ENCODE measurements at places on chromosomes 3 and 15.
A peak's percentile ranks its signal among the peaks of the same experiment; 100 is the strongest.

GRCh38 chr3:115108614-115109013 is 38.5 kb downstream of the ZBTB20 start:
- no peak for DNase-seq

DNA sequence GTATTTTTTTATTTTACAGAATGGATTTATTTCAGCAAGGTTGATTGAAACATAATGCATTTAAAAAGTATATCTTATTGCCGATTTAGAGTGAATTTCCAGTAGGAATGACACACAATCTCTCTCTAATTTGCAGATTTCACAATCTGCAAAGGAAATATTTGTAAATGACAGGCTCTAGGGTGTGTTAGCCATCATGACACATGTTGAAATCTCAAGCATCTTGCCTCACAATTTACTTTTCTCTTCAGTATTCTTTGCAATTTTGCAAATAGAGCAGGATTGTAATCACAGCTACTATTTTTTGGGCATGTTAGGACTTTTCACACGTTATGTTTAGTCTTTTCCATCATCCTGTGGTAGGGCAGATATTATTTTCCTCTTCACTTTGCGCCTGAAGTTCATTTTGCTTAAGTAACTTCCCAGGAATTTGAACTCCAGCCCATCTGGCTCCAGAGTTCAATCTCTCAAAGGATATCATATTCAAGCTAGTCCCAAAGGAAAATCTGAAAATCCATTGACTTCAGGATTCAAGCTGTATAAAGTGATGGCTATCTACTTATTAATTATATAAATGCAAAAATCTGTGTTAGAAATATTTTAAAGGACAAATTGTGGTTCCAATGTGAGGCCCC is 55.4 kb downstream of the ATP13A4 start:
- no peak for DNase-seq

- peak; percentile 40 for DNase-seq
Measured at GRCh38 chr3:95705786-95706418, 1108.5 kb upstream of the EPHA6 start.

GRCh38 chr3:188064831-188065493 is 89.0 kb upstream of the LPP start:
- no peak for DNase-seq

DNA sequence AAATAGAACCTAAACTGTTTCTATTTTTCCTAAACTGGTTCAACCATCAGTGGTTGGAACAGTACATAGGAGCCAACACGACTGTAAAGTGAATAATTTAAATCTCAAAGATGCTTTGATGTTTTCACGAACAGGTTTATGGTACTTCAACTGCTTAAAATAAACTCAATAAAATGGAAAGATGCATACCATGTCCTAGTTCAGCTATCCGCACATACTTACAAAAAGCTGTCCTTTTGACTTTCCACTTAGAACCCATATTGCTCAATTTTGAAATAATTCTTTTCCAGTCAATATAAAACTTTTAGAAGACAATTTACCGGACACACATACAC is 902 bp downstream of the CMTM6 start:
- DNase-seq, result no peak

- no peak for DNase-seq
Measured at GRCh38 chr3:38545550-38545949, 49.4 kb downstream of the EXOG start.

DNA sequence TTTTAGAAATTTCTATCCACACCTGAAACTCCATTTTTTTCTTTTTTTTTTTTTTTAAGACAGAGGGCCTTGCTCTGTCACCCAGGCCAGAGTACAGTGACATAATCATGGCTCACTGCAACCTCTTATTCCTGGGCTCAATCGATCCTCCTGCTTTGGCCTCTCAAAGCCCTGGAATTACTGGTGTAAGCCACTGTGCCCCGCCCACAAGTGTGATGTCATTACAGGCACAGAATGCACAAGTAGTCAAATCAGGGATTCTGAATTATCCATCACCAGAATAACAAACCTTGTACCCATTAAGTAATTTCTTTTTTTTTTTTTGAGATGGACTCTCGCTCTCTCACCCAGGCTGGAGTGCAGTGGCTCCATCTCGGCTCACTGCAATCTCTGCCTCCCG is 1.9 kb downstream of the UQCRC1 start:
- peak; percentile 49 for DNase-seq
